CD8-positive, alpha-beta T cell (primary cell): ENCODE measurements at places on chromosomes 1 and 21.

GRCh38 chr1:83996621-83997020 lies 2.3 kb downstream of the TTLL7 start:
- DNase-seq = no peak

DNA sequence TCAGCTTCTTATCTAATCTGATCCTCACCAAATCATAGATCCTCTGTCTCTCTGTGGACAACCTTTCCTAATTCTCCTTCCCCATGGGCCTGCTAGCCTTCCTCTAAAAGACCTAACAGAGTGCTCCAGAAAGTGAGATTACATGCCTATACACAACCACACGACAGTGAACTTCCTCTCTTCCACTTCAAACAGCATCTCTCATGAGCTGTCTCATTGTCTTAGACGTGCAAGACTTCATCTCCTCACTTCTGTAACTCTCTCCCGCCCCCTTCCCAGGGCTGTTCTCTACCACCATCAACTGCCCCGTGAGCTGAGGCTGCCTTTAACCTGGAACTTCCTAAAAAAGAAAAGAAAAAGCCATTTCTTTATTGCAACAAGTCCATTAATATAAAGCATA lies 14.1 kb upstream of the A3GALT2 start:
- no peak for DNase-seq

DNA sequence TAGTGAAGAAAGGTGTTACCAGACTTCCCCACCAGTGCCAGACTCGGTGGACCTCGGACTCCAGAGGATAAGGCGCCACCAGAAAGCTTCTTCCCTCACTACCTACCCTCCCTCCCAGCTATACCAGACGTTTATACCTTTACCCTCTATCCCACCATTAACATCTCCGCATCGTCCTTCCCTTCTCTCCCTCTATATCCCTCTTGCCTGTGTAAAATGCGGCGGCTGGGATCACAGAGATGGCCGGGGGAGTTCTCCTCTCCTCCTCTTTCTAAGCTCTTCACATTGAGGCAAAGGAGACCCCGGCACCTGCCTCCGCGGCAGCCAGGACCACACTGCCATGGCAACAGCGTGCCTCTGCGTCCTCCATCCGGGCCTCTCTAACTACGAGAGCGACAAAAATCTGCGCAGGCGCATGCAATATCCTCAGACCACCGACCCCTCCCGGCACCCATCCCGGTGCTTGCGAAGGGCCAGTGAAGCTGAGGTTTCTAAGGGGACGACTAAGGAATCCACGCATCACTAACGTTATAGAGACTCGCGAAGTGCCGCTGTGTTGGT lies at the start of gene CCDC181:
Gene CCDC181 (minus strand): TSS at position 394 of the 561 bp plus-strand sequence. CDS start 2,547 bp downstream, outside the sequence.
- peak; percentile 37 for DNase-seq

DNA sequence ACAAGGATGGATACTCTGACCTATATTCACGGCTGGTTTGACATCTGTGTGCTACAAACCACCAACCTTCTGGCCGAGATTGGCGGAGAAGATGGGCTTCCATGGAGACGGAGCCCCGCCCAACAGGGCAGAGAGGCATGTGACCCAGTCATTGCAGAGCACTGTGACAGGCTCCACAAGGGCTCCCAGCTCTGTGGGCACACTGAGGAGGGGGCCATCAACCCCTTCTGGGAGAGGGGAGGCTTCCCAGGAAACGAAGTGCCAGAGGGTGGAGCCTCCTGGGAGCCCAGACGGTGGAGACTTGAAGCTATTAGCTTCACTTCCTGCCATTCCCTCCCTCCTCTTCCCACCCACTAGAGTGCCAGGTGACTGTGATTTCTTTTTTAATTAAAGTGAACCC lies 71.6 kb upstream of the IFFO2 start:
- no peak for DNase-seq

DNA sequence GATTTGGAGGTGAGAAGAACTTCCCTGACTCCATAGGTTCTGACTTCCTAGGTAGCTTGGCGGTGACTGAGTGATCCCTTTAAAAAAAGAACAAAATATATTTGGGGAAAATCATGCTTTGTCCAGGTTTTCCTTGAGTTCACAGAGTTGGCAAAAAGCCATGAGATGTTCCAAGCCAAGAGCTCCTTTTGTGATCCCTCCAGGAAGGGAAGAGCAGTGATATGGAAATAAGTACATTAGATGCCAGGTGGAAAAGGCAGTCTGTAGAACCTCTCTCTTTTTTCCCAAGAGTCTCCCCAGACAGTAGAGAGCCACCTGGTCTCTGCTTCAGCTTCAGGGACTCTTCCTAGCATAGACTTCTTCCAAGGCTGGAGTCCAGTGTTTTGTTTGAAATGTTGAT lies 10.2 kb downstream of the TLCD4 start:
- DNase-seq = no peak

GRCh38 chr1:236311040-236311439 lies 29.3 kb upstream of the ERO1B start:
- no peak for DNase-seq

DNA sequence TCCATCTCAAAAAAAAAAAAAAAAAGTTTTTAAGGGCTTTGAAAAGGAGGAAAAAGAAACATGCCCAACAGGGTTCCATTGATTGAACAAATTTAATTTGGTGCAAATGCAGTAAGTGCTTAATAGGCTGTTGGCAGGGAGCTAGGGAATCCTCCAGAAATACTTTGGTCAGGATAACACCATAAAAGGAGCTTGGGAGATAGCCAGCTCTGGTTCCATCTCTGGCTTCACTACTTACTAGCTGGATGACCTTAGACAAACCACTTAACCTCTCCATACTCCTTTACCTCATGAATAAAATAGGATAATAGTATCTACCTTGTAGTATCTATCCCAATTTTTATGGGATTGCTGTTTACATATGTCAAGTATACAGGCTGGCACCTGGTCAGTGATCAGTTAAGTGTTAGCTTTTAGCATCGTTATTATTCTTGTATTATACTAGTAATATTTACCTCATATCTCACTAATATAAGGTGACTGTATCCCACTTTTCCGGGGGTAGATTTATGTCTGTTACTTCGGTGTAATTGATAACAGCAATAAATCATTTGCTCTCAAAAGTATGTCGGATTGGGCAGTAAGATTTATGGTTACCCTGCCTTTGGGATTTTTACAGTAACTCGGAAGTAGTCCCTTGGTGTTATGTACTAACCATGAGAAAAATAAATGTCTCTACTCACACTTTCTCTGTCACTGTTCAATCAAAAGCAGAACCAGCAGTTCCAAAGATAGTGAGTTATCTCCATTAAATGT lies 36.4 kb downstream of the BTG3 start:
- no peak for DNase-seq

GRCh38 chr1:150973836-150974579 lies 627 bp downstream of the CERS2 start:
- no peak for DNase-seq

- DNase-seq = no peak
Observed at GRCh38 chr21:44802396-44803153, 955 bp upstream of the UBE2G2 start.

GRCh38 chr1:84390226-84390625 lies 8.1 kb upstream of the DNASE2B start:
- no peak for DNase-seq

GRCh38 chr1:66397192-66397591 lies 136.8 kb upstream of the SGIP1 start:
- DNase-seq = no peak

GRCh38 chr1:33377756-33378155 lies 53.1 kb downstream of the PHC2 start:
- no peak for DNase-seq
